ENCODE measurements at places on chromosomes 13 and 19. TPM values are rescaled to one million over a fixed set of nuclear protein-coding genes. Genes with fewer than 3 reads are reported as not detected.
A peak's percentile ranks its signal among the peaks of the same experiment; 100 is the strongest.

DNA sequence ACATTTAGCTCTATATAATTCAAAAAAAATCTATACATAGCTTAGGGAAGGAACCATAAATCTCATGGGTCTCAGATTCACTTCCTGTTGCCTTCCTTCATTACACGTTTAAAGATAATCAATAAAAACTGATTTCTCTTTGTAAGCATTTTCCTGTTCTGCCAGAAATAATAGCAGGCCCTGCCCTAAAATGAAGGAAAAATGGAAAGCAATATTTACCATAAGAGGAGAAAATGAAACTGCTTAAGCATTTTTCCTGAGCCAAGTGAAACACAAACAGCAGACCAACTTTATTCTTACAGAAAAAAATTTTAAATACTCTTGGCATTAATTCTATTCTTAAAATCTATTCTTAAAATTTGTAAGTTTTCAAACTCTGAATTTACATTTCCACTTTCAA, 4.0 kb downstream of the LHFPL6 start:
- H3K36me3 ChIP-seq: no peaks in the 10 kb centered on the region
- no peak for DNase-seq
- no peak overlapping the region for H3K27ac ChIP-seq
- H3K27me3 ChIP-seq: peaks cover 37% of the 10 kb centered on the region
- H3K4me3 ChIP-seq: no peak overlapping the region

GRCh38 chr13:105545811-105546210, 989.7 kb downstream of the EFNB2 start:
- no peaks in the 10 kb centered on the region for H3K4me1 ChIP-seq
- H3K27ac ChIP-seq: no peak overlapping the region
- peaks cover 6% of the 10 kb centered on the region for H3K27me3 ChIP-seq
- H3K36me3 ChIP-seq: no peaks in the 10 kb centered on the region

Gene GRWD1
- total RNA-seq: 32.4 TPM

DNA sequence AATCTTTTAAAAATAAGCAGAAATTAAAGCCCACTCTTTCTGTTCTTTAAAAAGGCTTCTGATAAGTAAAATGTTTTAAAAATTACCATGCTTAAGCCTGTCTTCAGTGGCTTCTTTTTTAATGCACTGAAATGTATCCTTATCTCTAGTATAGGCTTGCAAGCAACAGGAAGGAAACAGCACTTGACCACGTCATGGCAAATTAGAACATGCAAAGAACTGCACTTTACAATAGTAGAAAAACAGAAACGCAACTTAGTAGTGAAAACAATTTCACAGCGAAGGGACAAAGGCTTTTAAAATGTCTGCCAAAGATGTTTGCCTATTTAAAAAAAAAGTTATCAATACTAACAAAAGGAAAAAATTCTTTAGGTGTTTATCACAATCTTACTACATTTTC, 36.3 kb downstream of the ELF1 start:
- DNase-seq: peak; percentile 60
- peaks cover 55% of the 10 kb centered on the region for H3K4me1 ChIP-seq
- H3K27me3 ChIP-seq: no peaks in the 10 kb centered on the region
- peak overlapping the region; percentile 90 for H3K4me3 ChIP-seq

GRCh38 chr13:23824371-23824770, 64.8 kb downstream of the MIPEP start:
- no peak overlapping the region for H3K4me3 ChIP-seq
- H3K27ac ChIP-seq: no peak overlapping the region
- peaks cover 24% of the 10 kb centered on the region for H3K36me3 ChIP-seq
- H3K27me3 ChIP-seq: no peaks in the 10 kb centered on the region
- no peaks in the 10 kb centered on the region for H3K4me1 ChIP-seq

GRCh38 chr13:28136916-28137315, 1.4 kb upstream of the PAN3 start:
- no peaks in the 10 kb centered on the region for H3K27me3 ChIP-seq
- peak; percentile 25 for DNase-seq
- H3K36me3 ChIP-seq: no peaks in the 10 kb centered on the region
- peaks cover 25% of the 10 kb centered on the region for H3K4me1 ChIP-seq
- H3K4me3 ChIP-seq: peak overlapping the region; percentile 77

DNA sequence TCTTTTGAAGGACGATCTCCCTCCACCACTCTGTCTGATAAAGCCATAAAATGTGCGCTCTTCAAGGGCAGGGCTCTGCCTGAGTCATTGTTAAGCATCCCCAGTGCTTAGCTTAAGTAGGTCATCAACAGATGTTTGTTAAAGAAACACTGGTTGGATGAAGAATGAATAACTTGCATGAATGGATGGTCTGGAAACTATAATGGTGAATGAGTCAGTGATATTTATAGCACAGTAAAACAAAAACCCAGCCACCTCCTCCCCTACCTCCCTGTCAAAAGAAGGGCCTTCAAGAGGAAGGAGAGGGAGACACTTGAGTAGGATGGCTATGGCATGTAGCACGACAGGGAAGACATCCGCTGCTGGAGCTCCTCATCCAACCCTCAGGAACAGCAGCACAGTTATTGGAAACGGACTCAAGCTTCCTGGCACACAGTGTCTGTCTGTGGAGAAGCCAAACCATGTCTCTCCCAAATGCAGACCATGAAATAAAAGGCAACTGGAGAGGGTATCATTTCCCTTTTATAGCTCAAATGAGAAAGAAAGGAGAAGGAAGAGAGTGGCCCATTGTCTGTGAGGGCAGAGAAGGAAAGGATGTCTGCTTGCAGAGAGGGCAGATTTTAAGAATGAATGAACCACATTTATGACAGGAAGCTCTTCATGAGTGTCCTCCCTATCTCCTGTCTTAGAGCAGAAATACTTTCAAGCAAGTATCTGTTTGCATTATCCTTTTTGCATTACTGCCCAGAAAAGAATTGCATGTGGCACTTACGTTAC, 183.5 kb upstream of the UBL3 start:
- H3K27ac ChIP-seq: no peak overlapping the region
- H3K4me1 ChIP-seq: no peaks in the 10 kb centered on the region

- no peak for DNase-seq
- H3K4me3 ChIP-seq: no peak overlapping the region
- no peak overlapping the region for H3K27ac ChIP-seq
- no peaks in the 10 kb centered on the region for H3K4me1 ChIP-seq
- peaks cover 10% of the 10 kb centered on the region for H3K36me3 ChIP-seq
Observed at GRCh38 chr19:38704488-38705026, 39.7 kb downstream of the CAPN12 start.

Gene PRR20E
- not detected for total RNA-seq

Gene PDE4C
- total RNA-seq: not detected

Gene CCDC9
- total RNA-seq: 43.6 TPM

- H3K27ac ChIP-seq: no peak overlapping the region
- H3K27me3 ChIP-seq: no peaks in the 10 kb centered on the region
- H3K36me3 ChIP-seq: peaks cover 3% of the 10 kb centered on the region
- H3K4me1 ChIP-seq: peaks cover 26% of the 10 kb centered on the region
- H3K4me3 ChIP-seq: peak overlapping the region; percentile 3
Observed at GRCh38 chr19:48807590-48808308, 3.1 kb downstream of the BCAT2 start.

All from activated naive CD4-positive, alpha-beta T cell treated with anti-CD3 and anti-CD28 coated beads for 36 hours (primary cell).